NCI-H187 (cell line): ENCODE measurements at places on chromosomes 1 and 21.

- no peak for DNase-seq
Observed at GRCh38 chr21:45439901-45440461, 35.0 kb downstream of the COL18A1 start.

DNA sequence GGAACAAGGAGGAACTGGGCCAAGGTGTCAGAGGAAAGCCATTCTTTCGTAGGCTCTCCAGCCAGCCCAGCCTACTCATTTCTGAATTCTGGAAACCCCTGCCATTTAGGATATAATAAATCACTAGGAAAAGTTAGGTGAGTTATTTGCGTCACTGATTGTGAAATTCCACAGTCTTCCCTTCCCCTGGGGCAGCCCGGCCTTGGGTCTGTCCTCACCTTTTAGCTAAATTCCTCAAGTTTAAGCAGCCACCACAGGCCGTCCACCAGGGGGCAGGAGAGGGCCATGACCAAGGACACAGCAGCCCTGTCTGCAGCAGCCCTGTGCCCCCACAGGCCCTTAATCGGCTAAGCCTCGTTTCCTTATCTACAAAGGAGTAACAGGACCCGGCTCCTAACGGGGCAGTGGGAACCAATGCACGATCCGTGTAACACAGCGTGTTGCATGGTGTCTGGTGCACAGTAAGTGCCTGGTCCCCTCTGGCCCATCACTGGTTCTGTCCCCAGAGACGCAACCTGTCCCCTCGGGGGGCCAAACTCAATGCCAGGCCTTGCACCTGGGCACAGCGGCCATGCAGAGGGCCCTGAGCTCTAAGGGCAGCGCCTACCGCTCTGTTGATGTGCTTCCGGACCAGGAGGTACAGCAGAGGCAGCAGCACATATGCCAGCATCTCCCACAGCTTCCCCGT, 18.1 kb downstream of the GPR157 start:
- DNase-seq: peak; percentile 53

- DNase-seq: no peak
Observed at GRCh38 chr1:19009882-19010321, 53.4 kb upstream of the IFFO2 start.

- no peak for DNase-seq
Observed at GRCh38 chr1:174167265-174167803, 8.0 kb downstream of the RABGAP1L start.

DNA sequence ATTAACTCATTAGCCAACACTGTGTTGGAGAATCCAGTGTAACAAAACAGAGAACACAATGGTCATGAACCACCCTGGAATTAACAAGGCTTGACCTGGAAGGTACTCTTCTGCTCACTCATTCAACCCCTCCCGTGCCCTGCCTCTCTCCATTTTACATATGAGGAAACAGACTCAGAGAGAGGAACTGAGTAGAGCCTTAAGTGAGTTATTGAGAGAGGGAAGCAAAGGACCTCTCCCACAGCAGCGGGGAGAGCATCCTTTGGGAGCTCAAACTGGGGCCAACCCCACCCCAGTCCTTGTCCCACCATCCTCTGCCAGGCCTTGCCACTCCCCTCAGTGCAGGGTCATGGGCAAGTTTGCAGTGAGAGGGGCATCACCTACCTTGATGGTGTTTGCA, 1.4 kb downstream of the S100A12 start:
- no peak for DNase-seq

- no peak for DNase-seq
Observed at GRCh38 chr21:33781121-33781520, 134.5 kb downstream of the ATP5PO start.

DNA sequence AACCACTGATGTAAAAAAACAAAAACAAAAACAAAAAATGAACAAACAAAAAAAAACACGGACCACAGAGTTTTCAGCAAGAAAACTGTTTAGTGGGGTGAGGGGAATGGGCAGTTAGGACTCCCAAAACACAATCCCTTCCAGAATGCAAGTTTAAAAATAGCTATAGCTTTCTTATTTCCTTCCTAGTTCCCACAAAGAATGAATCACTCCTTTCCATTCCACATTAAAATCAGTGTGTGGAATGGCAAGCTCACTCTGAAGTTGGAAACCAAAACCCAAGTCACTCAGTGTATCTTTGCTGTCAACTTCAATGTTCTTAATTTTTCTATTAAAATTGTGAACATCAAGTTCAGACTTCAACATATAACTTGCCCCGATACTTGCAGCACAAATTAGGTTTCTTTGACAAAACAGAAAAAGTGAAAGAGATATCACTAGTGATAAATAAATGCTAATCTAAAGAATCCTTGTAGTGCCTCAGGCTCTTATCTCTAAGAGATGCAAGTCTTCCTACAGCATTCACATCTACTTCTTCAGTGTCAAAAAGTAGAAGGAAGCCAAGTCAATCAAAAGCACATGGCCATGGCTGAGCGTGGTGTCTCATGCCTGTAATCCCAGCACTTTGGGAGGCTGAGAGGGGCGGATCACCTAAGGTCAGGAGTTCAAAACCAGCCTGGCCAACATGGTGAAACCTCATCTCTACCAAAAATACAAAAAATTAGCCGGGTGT, 45.5 kb downstream of the TOR3A start:
- DNase-seq: no peak

DNA sequence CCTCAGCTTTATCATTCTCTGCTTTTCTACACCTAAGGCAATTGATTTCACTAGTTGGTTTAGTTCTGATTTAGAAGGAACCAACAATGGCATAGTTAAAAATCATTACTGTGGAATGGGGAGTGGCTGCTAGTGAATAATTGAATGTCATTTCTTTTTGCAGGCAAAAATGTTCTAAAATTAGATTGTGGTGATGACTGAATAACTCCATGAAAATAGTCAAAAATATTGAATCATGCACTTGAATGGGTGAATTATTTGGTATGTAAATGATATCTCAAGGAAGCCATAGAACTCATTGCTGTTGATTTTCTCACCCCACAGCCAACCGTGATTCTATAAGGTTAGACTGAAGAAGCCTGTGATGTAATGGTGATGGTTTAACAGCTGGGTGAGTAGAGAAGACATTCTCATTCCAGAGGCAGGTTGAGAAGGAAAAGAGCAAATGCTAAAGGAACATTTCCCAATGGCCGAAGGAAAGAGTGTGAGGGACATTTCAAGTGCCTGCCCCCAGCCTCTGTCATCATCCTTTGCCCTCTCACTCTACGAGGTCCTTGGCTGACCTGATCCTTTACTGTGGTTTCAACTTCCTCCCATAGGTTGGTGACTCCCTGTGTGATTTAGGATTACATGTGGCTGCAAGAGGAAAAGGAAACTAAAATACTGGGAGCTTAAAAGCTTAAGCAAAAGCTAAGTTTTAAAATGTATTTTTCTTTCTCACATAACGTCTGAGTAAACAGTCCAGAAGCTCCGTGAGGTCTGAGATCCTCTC, 12.5 kb downstream of the OVAAL start:
- DNase-seq: no peak

- DNase-seq: peak; percentile 86
Observed at GRCh38 chr1:109483672-109484518, at the start of gene ATXN7L2. Gene ATXN7L2 (plus strand): TSS chr1:109483905. CDS start chr1:109483954, 49 bp downstream.

- DNase-seq: no peak
Observed at GRCh38 chr21:36686955-36687354, 12.0 kb upstream of the SIM2 start.

DNA sequence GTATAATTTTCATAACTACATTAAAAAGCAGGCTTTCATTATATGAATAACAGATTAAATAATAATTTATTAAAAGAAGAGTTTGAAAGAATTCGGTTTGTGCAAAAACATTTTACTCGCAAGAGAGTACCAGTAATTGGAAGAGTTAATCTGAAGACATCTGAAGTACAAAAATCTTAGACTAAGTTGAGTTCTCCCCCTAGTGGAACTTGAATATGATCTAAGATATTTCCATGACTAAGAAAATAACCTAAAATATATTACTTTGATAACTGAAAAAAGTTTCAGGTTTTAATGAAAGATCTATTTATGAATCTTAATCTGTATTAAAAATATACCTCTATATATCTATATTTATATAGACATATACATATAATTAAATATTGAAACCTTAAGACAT, 112.5 kb upstream of the GFI1 start:
- DNase-seq: no peak

- no peak for DNase-seq
Observed at GRCh38 chr1:226602186-226603021, 53.8 kb downstream of the STUM start.

DNA sequence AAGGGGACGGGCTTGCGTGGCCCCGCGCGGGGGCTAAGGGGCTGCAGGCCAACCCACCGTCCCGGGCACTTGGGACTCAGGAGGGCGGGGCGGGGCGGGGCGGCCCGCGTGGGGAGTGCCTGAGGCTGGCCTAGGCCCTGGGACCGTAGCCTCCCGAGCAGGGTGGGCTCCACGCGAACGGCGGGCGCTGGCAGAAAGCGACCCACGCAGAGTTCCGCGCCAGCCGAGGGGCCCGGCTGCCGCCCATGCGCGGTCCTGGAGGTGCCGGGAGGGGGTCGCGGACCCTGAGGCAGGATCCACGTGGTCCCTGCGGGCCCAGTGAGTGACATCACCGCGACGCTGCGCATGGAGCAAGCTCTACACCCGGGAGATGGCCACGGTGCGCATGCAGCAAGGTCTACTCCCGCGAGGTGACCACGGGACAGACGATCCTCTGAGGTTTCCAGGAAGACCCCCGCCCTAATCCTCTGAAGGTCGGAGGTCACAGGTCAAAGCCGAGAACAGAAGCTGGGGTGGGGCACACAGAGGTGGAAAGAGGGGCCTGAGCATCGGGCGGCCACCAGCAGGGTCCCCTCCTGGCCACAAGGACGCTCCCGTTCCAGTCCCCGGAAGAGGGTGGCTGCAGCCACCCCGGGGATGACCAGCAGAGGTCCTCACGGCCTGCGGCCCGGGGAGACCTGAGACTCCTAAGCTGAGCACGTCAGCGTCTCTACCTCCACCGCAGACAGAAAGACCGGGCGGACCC, 13.5 kb upstream of the SLC19A1 start:
- DNase-seq: no peak

DNA sequence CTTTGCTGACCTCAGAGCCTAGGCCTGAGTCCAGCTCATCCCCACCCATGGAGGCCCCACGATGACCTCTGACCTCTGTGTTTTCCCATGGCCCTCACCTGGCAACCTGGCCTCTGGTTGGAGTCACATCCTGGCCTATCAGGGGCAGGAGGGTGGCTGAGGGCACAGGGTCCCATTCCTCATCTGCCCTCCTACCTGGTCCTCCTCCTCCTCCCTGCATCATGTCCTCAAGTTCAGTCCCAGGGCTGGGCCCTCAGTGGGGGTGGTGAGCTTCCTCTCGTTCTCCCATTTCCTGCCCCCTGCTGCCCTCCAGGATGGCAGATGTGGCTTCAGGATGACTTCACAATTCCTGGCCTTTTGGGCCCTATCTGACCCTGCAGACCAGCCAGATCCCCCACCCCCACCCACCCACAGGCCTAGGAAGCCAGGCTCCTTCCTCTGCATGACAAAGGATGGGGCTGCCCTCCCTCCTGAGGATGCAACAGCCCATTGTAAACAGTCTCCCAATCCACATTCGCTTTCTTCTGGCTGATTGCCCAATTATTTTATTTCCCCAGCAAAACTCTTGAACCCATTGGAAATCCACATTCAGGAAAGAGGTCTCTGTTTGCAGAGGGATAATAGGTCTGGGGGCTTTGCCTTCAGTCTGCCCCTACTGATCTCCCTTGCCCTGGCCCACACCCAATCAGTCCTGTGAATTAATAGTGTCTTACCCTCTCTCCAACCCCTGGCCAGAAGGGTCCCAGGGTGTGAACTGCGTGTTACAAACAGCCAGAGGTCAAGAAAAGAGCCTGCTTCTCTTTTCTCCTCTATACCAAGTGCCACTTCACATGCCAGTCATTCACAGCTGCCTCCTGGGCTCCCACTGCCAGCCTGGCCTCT, 10.3 kb upstream of the LEFTY1 start:
- DNase-seq: no peak

DNA sequence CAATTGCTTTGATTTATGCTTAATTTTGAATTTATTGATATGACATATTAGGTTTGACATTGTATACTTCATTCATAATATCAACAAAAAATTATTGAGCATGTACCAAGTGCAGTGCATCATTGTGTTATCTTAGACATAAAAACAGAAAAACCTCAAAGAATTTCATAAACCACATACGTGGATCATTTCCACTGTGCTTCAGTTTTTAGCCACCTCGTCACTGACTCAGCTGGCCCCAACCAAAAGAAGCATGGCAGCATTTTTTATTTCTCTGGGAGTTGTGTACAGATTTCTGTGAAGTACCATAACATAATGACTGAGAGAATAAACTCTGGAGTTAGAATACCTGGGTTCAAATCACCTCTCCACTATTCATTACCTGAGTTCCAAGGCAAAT, 95.6 kb upstream of the C1orf87 start:
- no peak for DNase-seq

DNA sequence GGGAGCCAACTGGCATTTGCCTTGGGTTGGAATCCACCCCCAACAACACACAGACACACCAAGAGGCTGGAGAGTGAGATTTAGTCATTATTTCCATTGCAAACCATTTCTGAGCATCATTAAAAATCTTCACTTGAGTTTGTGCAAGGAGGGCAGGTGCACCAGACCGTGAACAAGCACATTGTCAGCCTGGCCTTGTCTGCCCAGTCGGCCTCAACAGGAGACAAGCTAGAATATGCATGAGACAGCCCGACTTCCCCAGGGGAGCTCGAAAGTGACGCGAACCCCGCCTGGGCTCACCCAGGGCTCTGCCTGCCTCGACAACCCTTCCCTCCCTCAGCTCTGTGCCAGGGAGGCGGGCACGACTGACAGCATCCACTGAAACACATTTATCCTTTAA, 15.4 kb upstream of the GUCA2B start:
- DNase-seq: peak; percentile 4

DNA sequence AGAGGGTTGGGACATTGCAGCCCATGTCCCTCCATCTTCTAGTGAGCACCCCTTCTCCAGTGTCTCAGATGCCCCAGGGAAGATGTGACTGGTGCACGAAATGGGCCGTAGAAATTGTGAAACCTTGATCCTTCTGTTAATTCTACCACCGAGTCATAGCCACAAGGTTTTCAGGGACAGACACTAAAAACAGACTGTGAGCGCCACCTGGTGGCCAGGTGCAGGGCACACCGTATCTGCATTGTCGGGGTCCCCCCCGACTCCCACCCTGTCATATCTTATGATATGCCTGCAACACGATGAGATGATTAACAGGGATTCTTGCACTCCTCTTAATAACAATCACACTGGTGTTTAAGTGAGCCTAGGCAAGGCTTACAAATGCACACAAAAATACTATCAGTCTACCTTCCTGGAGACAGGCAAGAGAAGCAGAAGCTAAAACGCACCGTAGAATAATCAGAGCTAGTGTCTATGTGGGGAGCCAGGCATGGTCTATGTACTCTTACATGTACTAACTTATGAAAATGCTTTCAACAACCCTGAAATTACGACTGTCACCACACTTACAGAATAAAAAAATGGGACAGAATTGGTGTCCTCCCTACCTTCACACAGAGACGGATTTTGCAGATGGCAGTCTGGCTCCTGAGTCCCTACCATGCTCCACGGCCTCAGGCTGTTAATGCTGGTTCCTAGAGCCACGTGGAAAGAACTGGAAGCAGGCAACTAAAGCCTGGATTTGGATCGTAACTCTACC, 57.9 kb downstream of the FHAD1 start:
- peak; percentile 12 for DNase-seq
